ENCODE measurements at places on chromosomes 5 and 9.

DNA sequence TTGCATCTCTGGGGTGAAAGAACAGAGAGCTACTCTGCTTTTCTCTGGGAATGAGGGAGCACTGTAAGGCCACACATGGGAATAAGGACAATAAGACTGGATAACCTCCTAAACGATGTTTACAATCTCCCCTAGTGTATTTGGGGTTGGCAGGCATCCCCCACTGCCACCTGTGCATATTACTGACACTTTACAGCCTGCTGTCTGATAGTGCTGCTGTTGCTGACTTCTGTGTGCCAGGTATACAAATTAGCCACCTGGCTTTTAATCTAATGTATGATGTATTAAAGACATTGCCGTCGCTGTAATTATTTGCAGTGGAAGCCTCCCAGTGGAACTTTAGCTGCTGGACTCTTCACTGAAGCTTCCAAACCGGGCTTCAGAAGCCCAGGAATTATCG, 4.4 kb upstream of the SHISAL2B start:
- no peak for DNase-seq

DNA sequence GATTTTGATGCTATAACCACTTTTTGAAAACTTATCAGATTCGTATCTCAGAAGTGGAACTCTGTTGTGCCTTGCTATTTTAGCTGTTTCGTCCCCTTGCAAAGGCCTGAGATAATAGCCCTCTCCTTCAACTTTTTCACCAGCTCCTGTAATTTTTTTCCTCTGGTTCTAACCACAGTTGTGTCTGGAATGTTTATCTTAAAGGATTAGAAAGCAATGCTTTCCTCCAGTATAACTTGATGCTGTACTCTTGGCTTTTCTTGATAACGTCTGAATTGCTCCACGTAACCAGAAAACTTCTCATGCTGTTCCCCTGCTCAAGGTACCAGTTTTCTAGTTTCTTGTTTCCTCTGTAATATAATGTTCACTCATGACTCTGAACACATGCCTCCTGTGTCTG, 209.4 kb downstream of the DTWD2 start:
- DNase-seq, result no peak

DNA sequence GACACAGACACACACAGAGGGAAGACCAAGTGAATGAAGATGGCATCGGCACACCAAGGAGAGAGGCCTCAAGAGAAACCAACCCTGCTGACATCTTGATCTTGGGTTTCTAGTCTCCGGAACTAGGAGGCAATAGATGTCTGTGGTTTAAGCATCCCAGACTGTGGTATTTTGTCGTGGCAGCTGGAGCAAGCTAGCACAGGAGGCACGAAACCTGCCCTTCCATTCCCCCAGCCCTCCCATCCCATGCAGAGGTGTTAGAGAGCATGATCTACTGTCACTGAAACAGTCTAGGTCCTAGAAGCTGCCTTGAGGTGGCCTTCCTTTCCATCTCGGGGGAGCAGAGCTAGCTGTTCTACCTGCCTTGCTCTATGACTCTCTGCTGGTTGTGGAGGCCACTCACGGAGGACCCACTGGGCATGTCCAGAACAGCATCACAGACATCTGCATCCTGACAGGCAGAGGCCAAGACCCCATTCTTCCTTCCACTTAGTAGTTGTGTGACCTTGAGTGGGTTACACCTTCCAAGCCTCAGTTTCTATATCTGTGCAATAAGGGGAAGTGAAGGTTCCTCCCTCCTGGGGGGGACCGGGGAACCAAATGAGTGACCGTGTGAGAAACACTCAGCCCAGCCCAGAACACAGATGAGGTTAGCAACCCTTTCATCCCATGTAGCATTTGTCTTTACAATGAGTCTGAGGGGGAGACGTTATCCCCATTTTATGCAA, 134.3 kb upstream of the BOD1 start:
- no peak for DNase-seq

DNA sequence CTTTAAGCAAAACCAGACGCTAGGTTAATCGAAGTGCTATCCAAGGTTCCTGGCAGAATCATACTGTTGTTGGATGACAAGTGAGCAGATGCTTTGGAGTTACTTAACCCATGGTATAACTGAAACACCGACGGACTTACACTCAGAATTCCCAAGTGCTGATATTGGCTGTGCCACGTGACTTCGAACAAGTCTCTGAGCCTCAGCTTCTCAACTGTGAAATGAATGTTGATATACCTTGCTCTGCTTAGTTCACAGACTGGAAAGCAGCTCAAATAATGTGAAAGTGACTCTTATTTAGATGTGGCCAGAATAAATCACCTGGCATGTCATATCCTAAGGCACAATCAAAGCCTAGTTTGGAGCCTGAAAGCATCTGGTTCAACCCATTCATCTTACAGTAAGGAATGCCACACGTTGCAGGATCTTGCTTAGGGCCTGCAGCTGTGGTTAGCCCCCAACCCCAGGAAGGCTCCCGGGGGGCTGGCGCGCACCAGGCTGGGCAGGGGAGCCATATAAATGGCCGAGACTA, 759 bp downstream of the GEMIN5 start:
- DNase-seq, result no peak

- DNase-seq, result no peak
Observed at GRCh38 chr9:5111696-5112095, 73.7 kb downstream of the INSL6 start.

GRCh38 chr5:180557217-180557809, 34.0 kb downstream of the SCGB3A1 start:
- DNase-seq, result no peak

Data from ecto neural progenitor cell (in vitro differentiated cells).